Stimulated activated CD8-positive, alpha-beta memory T cell treated with anti-CD3 and anti-CD28 coated beads, Interleukin-2, amount 100 ng/mL, for 1 hour (primary cell): ENCODE measurements at places on chromosomes 4 and X.

- DNase-seq = no peak
Observed at GRCh38 chr4:103076747-103077347, at the start of gene SLC9B2. Gene SLC9B2, minus strand, starts transcription at chr4:103076761. Its CDS starts 9,211 bp downstream, at chr4:103067550.

DNA sequence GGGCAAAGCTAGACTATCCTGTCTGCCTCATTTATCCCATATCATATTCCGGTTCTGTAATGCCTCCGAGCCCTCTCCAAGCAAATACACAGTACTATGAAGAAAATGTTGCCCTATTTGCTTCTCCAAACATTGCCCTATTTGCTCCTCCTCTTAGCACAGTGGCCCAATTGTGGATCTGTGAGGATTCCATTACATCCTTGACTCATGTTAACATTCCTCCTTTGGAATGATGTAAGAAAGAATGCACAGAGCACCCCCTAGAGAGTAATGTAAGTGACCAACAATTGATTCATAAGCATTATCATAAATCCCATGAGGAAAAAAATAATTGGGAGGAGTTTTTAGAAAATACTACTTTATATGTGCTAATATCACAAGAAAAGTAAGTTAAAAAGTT is 11.3 kb upstream of the BTC start:
- DNase-seq = no peak

- DNase-seq = no peak
Observed at GRCh38 chrX:107448998-107449835, at the start of gene FRMPD3. Gene FRMPD3, plus strand, starts transcription at chrX:107449652. Its CDS starts 76,937 bp downstream, at chrX:107526589.

DNA sequence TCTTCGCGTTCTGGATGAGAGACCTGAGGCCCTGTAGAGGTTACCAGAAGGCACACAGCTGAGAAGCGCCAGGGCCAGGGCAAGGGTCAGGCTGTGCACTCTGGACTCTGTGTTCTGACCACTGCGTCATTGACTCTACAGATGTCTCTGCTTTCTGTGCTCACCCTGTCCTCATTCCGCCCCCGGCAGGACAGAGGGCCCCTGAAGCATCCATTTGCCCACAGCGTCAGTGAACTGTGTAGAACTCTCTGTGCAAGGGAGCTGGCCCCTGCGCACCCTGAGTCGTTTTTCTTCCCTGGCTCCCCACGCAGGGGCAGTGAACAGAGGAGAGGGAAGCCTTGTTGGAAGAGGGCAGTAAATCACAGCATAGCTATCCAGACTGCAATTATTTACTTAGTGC is 6.1 kb upstream of the WAS start:
- no peak for DNase-seq

DNA sequence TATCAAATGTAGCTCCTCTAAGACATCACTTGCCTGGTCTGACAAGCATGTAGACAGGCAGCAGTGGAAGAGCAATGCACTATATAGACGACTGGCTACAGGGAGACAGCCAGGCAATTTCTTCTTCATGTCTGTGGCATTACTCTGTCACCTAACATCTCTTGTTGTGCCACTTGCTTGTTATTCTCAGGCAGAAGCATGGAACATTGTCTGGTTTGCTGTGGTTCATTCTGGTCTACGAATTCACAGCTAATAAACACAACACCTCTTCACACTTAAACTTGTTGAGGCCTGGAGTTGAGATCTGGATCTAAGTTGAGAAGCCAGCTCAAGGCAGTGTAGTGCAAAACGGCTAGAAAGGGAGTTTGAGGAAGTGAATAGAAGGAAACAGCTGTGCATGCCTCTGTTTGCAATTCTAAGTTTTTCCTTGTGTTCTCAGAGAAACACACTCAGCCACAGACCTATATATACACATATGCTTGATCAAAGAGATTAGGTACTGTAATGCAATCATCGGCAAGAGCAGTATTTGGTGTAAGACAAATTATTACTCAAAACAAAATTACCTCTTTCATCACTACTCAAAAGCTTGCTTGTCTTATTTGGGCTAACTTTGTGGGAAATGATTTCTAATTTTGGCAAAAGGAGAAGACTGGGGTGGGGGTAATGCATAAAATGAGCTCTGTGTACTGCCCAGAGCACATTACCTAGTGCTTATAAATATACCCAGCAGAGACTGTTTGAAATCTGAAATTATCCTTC is 243.8 kb downstream of the PPP3CA start:
- no peak for DNase-seq

GRCh38 chr4:106303548-106304281 is 12.3 kb downstream of the TBCK start:
- no peak for DNase-seq

- no peak for DNase-seq
Observed at GRCh38 chrX:131789664-131790063, 233.4 kb upstream of the STK26 start.

GRCh38 chr4:12411072-12411471 is 982.4 kb upstream of the HS3ST1 start:
- no peak for DNase-seq

GRCh38 chr4:99468889-99469288 is 33.7 kb upstream of the ADH7 start:
- DNase-seq = no peak

- DNase-seq = no peak
Observed at GRCh38 chr4:41696763-41697162, 51.8 kb downstream of the PHOX2B start.
